Fibroblast of lung (primary cell): ENCODE measurements at places on chromosomes 3 and 15. TPM values are rescaled to one million over a fixed set of nuclear protein-coding genes. Genes with fewer than 3 reads are reported as not detected.

GRCh38 chr3:147422601-147423536 is 13.7 kb downstream of the ZIC1 start:
- H3K27me3 ChIP-seq: peaks cover 71% of the 10 kb centered on the region
- no peak for DNase-seq
- H3K4me3 ChIP-seq: no peak overlapping the region
- H3K4me1 ChIP-seq: no peaks in the 10 kb centered on the region
- no peak overlapping the region for H3K27ac ChIP-seq

- peaks cover 11% of the 10 kb centered on the region for H3K4me1 ChIP-seq
- H3K27ac ChIP-seq: no peak overlapping the region
- H3K36me3 ChIP-seq: no peaks in the 10 kb centered on the region
Observed at GRCh38 chr3:195908694-195909581, 587 bp upstream of the TNK2 start.

- H3K27me3 ChIP-seq: no peaks in the 10 kb centered on the region
- H3K36me3 ChIP-seq: no peaks in the 10 kb centered on the region
- no peak overlapping the region for H3K4me3 ChIP-seq
- no peak overlapping the region for H3K27ac ChIP-seq
- DNase-seq: no peak
Observed at GRCh38 chr15:57393061-57393460, 16.8 kb downstream of the CGNL1 start.

- H3K36me3 ChIP-seq: no peaks in the 10 kb centered on the region
- H3K27me3 ChIP-seq: no peaks in the 10 kb centered on the region
- peak overlapping the region; percentile 22 for H3K4me3 ChIP-seq
- H3K4me1 ChIP-seq: peaks cover 18% of the 10 kb centered on the region
Observed at GRCh38 chr3:101941318-101942040, 92.2 kb downstream of the NFKBIZ start.

GRCh38 chr3:10473581-10474274 is 31.7 kb downstream of the ATP2B2 start:
- H3K27me3 ChIP-seq: peaks cover 6% of the 10 kb centered on the region
- no peak for DNase-seq
- H3K4me1 ChIP-seq: no peaks in the 10 kb centered on the region
- H3K36me3 ChIP-seq: no peaks in the 10 kb centered on the region

DNA sequence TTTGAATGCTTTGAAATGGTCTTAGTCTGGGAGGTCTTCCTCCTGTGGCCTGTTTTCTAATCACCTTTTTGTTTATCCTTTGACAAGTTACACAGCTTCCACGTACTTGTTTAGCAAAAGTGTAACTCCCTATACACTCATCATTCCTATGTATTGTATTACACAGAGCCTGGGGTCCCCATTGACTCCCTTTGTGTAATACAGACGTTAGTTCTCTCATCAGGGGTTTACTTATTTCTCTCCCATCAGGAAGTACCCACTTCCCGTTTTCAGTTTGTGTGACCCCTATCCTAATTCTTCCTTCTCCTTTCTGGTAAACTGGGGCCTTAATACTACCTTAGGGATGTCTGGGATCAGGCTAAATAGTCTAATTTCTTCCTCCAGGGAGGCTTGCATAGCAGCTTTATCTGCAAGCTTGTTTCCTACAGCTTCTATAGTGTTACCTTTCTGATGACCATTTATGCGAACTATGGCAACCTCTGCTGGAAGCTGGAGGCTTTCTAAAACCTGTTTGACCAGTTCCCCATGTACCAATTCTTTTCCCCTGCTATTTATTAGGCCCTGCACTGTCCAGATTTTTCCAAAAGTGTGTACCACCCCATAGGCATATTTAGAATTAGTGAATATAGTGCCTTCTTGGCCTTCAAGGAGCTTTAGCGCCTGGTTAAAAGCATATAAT is 22.4 kb downstream of the ARL8B start:
- H3K4me1 ChIP-seq: peaks cover 3% of the 10 kb centered on the region
- H3K4me3 ChIP-seq: no peak overlapping the region
- H3K36me3 ChIP-seq: no peaks in the 10 kb centered on the region
- no peaks in the 10 kb centered on the region for H3K27me3 ChIP-seq
- DNase-seq: no peak

GRCh38 chr15:100192097-100193080 is 149.4 kb downstream of the ADAMTS17 start:
- H3K4me1 ChIP-seq: no peaks in the 10 kb centered on the region
- no peaks in the 10 kb centered on the region for H3K36me3 ChIP-seq
- H3K27me3 ChIP-seq: no peaks in the 10 kb centered on the region

Gene ADAMTS7
- total RNA-seq: 5.1 and 7.9 TPM in 2 replicates

GRCh38 chr3:72904163-72904562 is 16.3 kb downstream of the GXYLT2 start:
- no peaks in the 10 kb centered on the region for H3K36me3 ChIP-seq
- H3K4me1 ChIP-seq: peaks cover 10% of the 10 kb centered on the region
- no peaks in the 10 kb centered on the region for H3K27me3 ChIP-seq
- H3K4me3 ChIP-seq: no peak overlapping the region
- no peak for DNase-seq

Gene ZNF710
- 5.9 and 9.4 TPM in 2 replicates for total RNA-seq

DNA sequence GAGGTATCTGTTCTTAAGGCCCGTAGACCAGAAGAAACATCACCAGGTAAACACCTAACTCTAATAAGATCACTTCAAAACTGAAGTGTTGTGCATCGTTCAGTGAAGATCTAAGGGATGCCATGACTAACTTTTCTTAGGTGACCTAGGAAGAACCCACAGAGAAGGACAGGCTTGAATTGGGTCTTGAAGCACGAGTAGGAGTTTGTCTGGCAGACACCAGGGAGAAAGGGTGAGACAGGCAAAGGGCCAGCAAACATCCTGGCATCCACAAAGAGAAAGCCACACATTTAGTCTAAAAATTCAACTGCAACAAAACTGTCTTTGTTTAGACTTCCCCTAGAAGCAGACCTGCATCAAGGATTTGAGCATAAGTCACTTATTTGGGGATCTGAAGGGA is 15.5 kb upstream of the CMTM8 start:
- H3K27me3 ChIP-seq: no peaks in the 10 kb centered on the region
- H3K27ac ChIP-seq: no peak overlapping the region
- no peaks in the 10 kb centered on the region for H3K36me3 ChIP-seq
- H3K4me1 ChIP-seq: no peaks in the 10 kb centered on the region
- no peak overlapping the region for H3K4me3 ChIP-seq

DNA sequence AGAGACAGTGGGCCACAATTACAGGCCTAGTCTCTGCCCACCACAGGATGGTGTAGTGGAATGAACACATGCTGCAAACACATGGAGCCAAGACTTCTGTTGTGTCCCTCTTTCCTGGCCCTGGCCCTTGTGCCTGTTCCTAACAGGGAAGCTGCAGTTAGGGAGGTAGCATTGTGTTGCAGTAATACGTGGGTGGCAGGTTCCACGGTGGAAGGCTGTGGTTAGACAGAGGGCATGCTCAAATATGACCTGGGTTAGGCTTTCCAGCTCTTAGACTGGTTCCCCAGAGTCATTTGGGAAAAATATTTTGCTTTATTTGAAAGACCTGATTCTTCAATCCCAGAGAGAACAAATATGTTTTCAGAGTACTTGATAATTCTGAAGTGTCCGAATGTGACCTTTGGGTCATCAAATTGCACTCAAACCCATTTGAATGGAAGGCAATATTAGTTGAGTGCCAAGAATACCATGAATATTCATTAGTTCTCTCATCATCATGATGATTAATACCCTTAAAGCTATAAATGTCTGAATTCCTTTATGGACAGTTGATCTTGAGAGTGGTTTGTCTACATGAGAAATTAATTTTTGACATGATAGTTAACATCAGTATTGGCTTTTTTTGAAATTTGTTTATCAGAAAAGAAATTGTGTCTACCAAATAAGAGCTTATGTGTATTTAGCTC is 28.5 kb downstream of the PLAAT1 start:
- H3K36me3 ChIP-seq: no peaks in the 10 kb centered on the region
- H3K27ac ChIP-seq: no peak overlapping the region
- peak; percentile 5 for DNase-seq
- H3K4me1 ChIP-seq: no peaks in the 10 kb centered on the region

GRCh38 chr3:138890555-138891187 is 55.9 kb upstream of the PIK3CB start:
- no peak overlapping the region for H3K27ac ChIP-seq
- H3K36me3 ChIP-seq: no peaks in the 10 kb centered on the region
- H3K4me3 ChIP-seq: no peak overlapping the region
- no peak for DNase-seq

DNA sequence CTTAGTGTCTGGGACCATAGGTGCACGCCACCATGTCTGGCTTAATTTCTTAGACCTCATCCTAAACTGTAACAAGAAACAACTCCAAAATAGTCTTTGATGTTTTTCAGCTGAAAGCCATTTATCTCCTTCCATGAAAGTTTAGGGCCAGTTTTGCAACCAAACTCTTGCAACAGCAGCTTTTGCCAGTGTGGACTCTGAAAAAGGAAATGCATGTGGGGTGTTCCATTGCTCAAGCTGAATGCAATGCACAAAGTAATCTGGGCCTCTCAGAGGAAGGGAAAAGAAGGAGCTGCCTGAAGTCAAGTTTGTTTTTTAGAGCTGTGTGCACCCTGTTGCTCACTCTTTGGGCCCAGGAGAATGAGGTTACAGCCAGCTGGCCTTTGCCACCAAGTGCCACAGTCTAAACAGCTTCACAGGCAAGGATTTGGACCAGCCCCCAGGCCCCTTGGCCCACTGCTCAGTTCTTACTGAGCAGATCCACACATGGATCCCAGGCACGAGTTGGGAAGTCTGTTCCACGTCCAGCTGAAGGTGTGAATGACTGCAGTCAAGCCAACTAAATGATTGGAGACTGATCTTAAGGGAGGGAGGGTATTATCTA is 212.3 kb upstream of the LRRFIP2 start:
- H3K36me3 ChIP-seq: no peaks in the 10 kb centered on the region
- H3K4me1 ChIP-seq: no peaks in the 10 kb centered on the region
- H3K4me3 ChIP-seq: no peak overlapping the region
- no peak overlapping the region for H3K27ac ChIP-seq

Gene IGSF11
- under 0.01 and 0.26 TPM in 2 replicates for total RNA-seq

GRCh38 chr15:92290359-92290992 is 103.2 kb upstream of the ST8SIA2 start:
- DNase-seq: no peak
- H3K4me1 ChIP-seq: no peaks in the 10 kb centered on the region
- no peaks in the 10 kb centered on the region for H3K27me3 ChIP-seq

Gene HIGD2B
- 0.26 TPM in 1 of 2 replicates, not detected in the other for total RNA-seq

DNA sequence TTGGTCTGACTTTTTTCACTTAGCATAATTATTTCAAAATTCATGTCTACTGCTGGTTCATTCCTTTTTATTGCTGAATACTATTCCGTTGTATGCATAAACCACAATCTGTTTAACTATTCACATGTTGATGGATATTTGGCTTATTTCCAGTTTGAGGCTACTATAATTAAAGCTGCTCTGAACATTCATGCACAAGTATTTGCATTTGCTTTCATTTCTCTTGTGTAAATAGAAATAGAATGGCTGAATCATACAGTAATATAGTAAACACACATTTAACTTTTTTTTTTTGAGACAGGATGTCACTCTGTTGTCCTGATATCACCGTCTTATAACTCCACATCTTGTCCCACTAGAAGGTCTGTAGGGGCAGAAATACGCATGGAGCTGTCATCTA is 57.3 kb downstream of the NMNAT3 start:
- no peak overlapping the region for H3K27ac ChIP-seq
- H3K4me1 ChIP-seq: no peaks in the 10 kb centered on the region
- no peaks in the 10 kb centered on the region for H3K27me3 ChIP-seq
- no peak for DNase-seq

DNA sequence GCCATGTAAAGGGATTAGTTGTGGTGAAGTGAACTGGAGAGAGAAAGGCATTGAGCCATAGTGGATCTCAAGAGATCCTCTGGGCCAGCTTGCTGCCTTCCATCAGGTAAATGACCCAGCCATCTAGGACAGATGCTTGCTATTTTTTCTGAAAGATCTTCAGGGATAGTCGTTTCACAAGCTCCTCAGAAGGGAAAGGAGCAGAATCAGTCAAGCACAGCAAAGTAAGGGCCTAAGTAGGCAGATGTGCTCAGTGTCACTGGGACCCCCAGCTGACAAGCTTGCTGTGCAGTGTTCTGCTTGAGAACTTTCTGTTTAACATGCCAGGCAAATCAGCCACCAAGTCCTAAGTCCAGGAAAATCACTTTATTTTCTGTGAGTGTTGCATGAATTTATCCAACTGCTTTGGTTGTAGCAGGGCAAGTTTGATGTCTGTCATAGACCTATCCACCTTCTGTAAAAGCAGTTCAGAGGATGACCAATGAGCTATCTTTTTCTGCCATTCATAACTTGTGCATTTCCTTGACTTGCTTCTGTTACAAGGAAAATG is 319.8 kb downstream of the IL5RA start:
- no peaks in the 10 kb centered on the region for H3K36me3 ChIP-seq
- H3K4me1 ChIP-seq: no peaks in the 10 kb centered on the region
- H3K27me3 ChIP-seq: no peaks in the 10 kb centered on the region
- DNase-seq: no peak
- no peak overlapping the region for H3K4me3 ChIP-seq

DNA sequence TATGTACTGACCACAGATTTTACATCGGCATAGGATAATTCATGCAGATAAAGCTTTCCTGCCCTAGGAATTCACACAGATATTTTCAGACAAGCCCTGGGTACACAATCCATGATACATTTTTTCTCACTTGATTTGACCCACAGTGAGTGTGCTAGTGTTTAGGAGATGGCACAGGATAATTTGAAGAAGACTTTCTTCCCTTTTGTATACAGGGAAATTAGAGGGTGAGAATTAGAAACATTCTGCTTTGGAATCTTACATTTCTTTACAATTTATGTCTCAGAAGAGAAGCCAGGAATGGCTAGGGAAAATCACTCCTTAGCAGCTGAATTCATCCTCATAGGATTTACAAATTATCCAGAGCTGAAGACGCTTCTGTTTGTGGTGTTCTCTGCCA is at the start of gene OR5K4:
TSS of gene OR5K4 (plus strand) at position 301 of the 400 bp plus-strand sequence. CDS start at position 301, 0 bp downstream.
- H3K4me3 ChIP-seq: no peak within 1 kb of the TSS
- H3K27me3 ChIP-seq: no peaks in the 10 kb centered on the region

DNA sequence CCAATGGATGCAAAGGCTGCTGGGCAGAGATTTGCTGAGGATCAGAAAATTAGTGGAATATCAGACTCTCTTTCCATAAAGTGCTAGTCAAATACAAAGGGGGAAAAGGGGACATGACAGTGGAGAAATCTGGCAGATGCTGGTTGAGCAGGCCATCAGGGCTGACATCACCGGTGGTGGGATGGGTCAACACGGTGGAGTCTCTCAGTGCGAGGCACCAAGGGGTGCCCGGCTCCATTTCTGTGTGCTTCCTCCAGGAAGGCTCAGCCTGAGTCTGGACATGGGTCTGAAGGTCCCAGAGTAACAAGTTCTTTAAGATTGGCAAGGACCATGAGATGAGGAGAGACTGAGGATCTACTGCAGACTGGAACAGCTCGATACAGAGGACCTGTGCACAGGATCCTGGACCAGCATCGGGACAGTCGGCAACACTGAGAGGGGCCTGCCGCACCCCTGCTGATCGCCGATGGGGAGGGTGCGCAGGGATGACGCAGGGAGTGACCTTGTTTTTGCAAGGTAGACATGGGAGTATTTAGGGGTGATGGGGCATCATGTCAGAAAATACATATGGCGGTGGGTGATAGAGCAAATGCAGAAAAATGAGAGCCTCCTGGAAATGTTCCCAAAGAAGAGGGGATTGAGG is 92.7 kb downstream of the SEC22A start:
- no peaks in the 10 kb centered on the region for H3K4me1 ChIP-seq
- H3K27ac ChIP-seq: no peak overlapping the region
- no peaks in the 10 kb centered on the region for H3K36me3 ChIP-seq
- peaks cover 3% of the 10 kb centered on the region for H3K27me3 ChIP-seq
- DNase-seq: no peak
- H3K4me3 ChIP-seq: no peak overlapping the region

Gene RNU5B-1
- not detected in 2 replicates for total RNA-seq

Gene SLC12A8
- total RNA-seq: 9.8 and 19.5 TPM in 2 replicates

- no peaks in the 10 kb centered on the region for H3K4me1 ChIP-seq
- no peak overlapping the region for H3K27ac ChIP-seq
- no peaks in the 10 kb centered on the region for H3K36me3 ChIP-seq
- H3K4me3 ChIP-seq: no peak overlapping the region
Observed at GRCh38 chr3:59235634-59236012, 185.8 kb upstream of the CFAP20DC start.

GRCh38 chr3:194223951-194224350 is 88.0 kb downstream of the HES1 start:
- no peak overlapping the region for H3K27ac ChIP-seq
- H3K36me3 ChIP-seq: no peaks in the 10 kb centered on the region
